ENCODE measurements at places on chromosomes 1 and 21.

GRCh38 chr1:172682812-172683211, 23.9 kb downstream of the FASLG start:
- peak overlapping the region; percentile 41 for H3K27ac ChIP-seq
- peaks cover 13% of the 10 kb centered on the region for H3K4me1 ChIP-seq
- H3K4me3 ChIP-seq, result no peak overlapping the region

- no peak overlapping the region for H3K27ac ChIP-seq
- DNase-seq, result no peak
- no peaks in the 10 kb centered on the region for H3K36me3 ChIP-seq
- H3K27me3 ChIP-seq, result no peaks in the 10 kb centered on the region
Observed at GRCh38 chr1:201690528-201690927, 138.4 kb upstream of the IPO9 start.

DNA sequence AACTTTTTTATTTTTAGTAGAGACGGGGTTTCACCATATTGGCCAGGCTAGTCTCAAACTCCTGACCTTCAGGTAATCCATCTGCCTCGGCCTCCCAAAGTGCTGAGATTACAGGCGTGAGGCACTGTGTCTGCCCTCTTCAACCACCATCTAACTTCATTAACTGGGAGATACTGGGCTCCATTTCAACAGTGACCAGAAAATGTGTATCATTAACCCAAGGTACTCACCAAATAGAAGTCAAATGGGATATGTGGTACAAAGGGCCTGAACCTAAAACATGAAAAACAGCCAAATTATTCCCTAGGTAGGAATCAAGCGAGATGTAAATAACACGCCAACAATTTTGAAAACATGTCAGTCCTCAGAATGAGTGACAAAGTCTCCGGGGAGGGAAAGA, 1.2 kb downstream of the ILF2 start:
- peaks cover 9% of the 10 kb centered on the region for H3K4me1 ChIP-seq
- peaks cover 36% of the 10 kb centered on the region for H3K36me3 ChIP-seq
- H3K4me3 ChIP-seq, result peak overlapping the region; percentile 92
- no peak for DNase-seq
- H3K27ac ChIP-seq, result no peak overlapping the region
- H3K27me3 ChIP-seq, result no peaks in the 10 kb centered on the region

GRCh38 chr21:23695443-23695842, 1911.8 kb downstream of the MRPL39 start:
- no peak for DNase-seq
- no peaks in the 10 kb centered on the region for H3K36me3 ChIP-seq
- H3K4me1 ChIP-seq, result no peaks in the 10 kb centered on the region

GRCh38 chr21:26027696-26028095, 142.9 kb downstream of the APP start:
- H3K27ac ChIP-seq, result no peak overlapping the region
- peaks cover 2% of the 10 kb centered on the region for H3K4me1 ChIP-seq
- H3K36me3 ChIP-seq, result peaks cover 7% of the 10 kb centered on the region
- H3K27me3 ChIP-seq, result no peaks in the 10 kb centered on the region

- H3K36me3 ChIP-seq, result no peaks in the 10 kb centered on the region
- peaks cover 14% of the 10 kb centered on the region for H3K4me1 ChIP-seq
- DNase-seq, result no peak
- no peak overlapping the region for H3K27ac ChIP-seq
- H3K4me3 ChIP-seq, result no peak overlapping the region
- H3K27me3 ChIP-seq, result peaks cover 13% of the 10 kb centered on the region
Observed at GRCh38 chr1:46618754-46619415, 2.3 kb upstream of the MOB3C start.
